ENCODE measurements at places on chromosomes 6 and 20.

GRCh38 chr6:5141046-5141445 lies 55.9 kb downstream of the PPP1R3G start:
- DNase-seq: no peak

DNA sequence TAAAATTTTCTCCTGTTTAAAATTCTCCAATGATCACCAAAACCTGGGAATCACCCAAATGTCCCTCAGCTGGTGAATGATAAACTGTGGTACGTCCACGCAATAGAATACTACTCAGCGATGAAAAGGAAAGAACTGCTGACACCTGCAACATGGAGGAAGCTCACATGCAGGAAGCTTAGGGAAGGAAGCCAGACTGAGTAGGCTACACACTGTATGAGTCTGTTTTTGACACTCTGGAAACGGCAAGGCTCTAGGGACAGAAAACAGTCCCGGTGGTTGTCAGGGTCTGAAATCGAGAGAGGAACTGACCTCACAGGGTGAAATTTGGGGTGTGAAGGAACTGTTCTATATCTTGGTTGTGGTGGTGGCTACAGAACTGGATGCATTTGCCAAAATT lies 25.2 kb upstream of the TLDC2 start:
- DNase-seq: no peak

GRCh38 chr20:7691647-7692269 lies 248.5 kb downstream of the HAO1 start:
- no peak for DNase-seq

- DNase-seq: no peak
Measured at GRCh38 chr6:24431045-24431451, 28.3 kb downstream of the MRS2 start.

GRCh38 chr6:11622156-11622555 lies 84.6 kb downstream of the TMEM170B start:
- no peak for DNase-seq

DNA sequence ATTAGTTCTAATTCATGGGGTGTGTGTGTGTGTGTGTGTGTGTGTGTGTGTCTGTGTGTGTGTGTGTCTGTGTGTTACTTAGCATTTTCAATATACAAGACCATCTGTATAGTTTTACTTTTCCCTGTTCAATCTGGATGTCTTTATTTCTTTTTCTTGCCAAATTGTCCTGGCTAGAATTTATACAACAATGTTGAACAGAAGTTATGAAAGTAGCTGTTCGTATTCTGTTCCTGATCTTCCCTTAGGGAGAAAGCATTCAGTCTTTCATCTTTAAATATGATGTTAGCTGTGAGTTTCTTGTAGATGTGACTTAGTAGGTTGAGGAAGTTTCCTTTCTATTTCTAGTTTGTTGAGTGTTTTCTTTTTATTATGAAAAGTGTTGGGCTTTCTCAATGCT lies 334.7 kb upstream of the RNF24 start:
- no peak for DNase-seq

- DNase-seq: no peak
Measured at GRCh38 chr6:9139746-9140145, 704.4 kb upstream of the SLC35B3 start.

DNA sequence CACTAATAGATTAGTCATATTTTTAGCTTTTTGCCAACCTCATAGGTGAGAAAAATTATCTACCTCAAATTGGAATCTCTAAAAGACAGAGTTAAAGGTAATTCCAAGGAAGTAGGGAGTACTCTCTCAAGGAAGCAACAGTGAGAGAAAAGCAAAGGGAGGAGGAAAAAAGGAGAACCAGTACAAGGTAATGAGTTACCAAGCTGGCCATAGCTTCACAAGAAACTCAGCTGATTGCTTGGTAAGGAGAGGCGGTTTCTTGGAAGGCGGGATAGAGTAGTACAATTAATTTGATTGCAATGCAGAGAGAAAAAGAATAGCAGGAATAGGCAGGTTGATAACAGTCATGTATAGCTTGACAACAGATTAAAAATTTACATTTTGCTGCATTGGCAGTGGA lies 137.6 kb downstream of the PHF3 start:
- DNase-seq: no peak

- no peak for DNase-seq
Measured at GRCh38 chr6:106630366-106630765, 988 bp downstream of the QRSL1 start.

DNA sequence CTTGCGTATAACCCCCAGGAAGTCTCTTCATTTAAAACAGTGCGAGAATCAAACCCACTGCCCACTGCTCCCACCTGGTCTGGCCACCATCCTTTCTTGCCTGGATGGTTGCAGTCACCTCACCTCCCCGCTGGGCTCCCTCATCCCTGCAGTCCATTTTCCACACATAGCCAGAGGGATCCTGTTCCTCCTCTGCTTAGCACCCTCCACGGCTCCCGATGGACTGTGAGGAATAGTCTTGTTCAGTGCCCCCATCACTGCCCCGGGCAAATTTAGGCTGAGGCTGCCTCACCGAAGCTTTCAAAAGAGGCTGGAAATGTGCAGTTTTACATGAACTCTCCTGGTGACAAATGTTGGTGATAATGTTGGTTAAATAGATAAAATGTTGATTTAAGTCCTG lies 17.7 kb downstream of the KCNG1 start:
- DNase-seq: no peak

- no peak for DNase-seq
Measured at GRCh38 chr20:50110141-50111047, 2.6 kb downstream of the UBE2V1 start.

DNA sequence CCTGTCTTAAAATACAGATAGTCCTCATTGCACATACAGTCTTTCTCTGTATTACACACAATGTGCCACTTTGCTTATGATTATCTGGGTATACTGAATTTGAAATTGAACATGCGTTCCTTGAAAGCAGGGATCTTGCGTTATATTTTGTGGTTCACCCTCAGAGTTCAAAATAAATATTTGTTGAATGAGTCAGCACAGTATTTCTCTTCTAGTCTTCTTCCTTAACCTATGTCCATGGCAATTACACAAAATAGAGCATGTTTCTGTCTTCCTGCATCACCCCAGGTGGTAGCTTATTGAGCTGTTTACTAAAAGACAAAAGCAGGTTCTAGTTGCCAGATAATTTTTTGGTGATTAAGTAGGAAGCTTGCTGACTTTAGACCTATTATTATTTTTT lies 272.9 kb upstream of the FERMT1 start:
- DNase-seq: no peak

- no peak for DNase-seq
Measured at GRCh38 chr6:25232479-25232878, 46.7 kb upstream of the CARMIL1 start.

DNA sequence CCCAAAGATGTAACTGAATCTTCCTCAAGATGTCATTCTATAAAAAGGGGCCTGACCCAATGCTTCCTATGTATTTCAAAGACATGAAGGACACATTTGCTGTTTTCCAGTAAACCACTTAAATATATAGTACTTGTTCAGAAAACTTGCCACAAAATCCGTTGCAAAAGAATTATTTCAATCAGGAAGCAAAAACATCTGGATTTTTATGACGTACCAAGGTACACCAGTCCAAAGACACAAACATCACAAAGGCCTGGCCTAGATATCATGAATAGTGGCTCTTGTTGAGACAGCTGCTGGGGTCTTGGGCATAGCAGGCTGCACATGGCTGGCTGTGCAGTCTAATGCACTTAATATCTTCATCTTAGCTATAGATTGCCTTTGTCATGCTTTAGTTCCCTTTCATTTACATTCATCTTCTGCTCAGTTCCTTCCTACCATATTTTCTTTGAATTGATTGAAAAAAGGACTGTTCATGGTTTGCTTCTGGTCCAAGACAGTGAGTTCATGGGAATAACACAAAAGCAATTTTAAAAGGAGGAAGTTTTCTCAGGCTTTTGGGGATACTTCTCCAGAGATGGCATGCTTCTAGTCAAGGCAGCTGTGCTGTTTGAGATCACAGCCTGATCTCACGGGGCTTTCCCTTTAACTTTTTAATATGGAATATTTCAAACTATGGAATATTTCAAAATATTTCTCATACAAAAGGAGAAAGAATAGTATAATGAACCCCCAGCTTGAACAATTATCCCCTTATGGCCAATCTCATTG lies 44.5 kb downstream of the MYLIP start:
- no peak for DNase-seq

- no peak for DNase-seq
Measured at GRCh38 chr20:10522328-10522727, 87.2 kb downstream of the SLX4IP start.

DNA sequence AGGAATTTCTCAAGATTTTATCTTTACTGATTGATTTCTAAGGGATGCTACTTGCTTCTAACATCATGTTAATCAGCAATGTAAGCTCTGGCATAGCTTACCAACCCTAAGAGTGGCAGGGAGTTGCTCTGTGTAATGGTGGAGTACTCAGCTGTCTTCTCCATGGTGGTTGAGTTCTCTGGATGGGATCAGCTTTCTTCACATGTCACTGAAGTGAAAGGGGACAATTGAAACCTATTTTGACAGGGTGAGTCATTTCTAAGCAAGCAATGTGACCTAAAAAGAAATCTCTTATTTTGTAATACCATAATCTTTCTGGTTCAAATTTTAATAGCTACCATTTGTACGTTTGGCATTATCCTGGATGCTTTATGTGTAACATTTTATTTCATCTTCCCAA lies 430.4 kb downstream of the GJA1 start:
- DNase-seq: no peak

- DNase-seq: no peak
Measured at GRCh38 chr6:96823743-96824142, 13.5 kb downstream of the GPR63 start.

GRCh38 chr6:38345586-38345985 lies 294.1 kb downstream of the BTBD9 start:
- no peak for DNase-seq

- no peak for DNase-seq
Measured at GRCh38 chr6:2705256-2705655, 45.5 kb downstream of the MYLK4 start.

DNA sequence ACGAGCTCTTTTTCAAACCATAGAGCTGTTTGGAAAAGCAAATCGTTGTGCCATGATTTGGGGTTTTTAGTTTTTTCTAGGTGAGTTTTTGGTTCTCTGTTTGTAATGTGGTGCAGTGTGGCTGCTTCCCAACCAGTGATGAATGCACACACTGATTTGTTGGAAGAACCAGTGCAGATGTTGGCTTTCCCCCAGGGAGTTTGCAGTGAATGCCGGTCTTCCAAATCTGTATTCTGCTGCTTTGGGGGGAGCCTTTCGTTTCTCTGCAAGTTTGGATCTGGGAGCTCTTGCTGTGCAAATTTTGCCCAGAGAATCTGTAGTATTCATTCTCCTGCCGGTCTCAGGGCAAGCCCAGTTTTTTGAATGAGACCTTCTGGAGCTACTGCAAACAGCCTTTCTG lies 14.5 kb downstream of the HECA start:
- DNase-seq: no peak

GRCh38 chr6:169789146-169789943 lies 37.9 kb downstream of the ERMARD start:
- DNase-seq: no peak

GRCh38 chr6:14553515-14553914 lies 435.9 kb downstream of the CD83 start:
- no peak for DNase-seq

GRCh38 chr6:116408491-116408890 lies 37.7 kb downstream of the DSE start:
- no peak for DNase-seq

DNA sequence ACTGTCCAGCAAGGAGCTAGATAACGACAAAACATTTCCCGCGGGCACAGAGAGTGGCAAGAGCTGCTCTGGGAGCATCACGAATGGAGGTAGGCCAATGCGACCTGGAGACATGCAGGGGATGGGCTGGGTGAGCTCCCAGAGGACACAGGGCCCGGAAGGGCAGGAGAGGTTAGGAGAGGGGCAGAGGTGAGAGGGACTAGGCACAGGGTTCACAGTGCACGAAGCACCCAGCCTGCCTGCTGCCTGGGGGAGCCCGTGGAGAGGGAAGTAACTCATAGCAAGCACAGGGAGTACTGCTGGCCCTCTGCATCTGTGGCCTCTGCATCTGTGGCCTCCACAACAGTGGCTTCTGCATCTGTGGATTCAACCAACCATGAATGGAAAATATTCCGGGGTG lies 126.5 kb downstream of the HUS1B start:
- no peak for DNase-seq

GRCh38 chr6:6683969-6684833 lies 95.7 kb downstream of the LY86 start:
- DNase-seq: no peak

DNA sequence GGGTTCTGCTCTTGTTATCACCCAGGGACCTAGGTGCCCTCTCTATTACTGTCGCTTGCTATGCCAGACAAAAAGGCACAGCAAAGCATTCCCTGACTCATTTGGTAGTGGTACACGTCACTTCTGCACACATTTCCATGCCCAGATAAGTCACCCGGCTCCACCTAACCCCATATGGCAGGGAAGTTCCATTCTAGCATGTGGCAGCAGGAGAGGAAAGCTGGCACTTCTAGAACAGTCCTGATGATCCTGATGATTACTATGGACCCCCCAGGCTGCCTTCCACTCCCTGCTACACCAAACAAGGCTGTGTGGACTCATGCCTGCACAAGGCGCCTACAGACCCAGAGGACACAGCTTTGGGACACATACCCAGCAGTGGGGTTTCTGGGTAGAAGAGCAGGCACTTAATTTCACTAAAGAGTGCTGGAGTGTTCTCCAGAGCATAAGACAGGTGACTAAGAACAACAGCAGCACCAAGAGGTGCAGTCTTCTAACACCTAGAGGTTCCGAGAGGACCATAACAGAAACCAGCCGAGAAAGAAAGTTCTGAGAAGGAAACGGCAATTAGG lies 53.5 kb upstream of the NELFCD start:
- no peak for DNase-seq

GRCh38 chr20:52303281-52303950 lies 111.8 kb upstream of the ZFP64 start:
- DNase-seq: peak; percentile 52

- DNase-seq: no peak
Measured at GRCh38 chr6:53854843-53855567, 60.2 kb downstream of the LRRC1 start.

GRCh38 chr6:25312703-25313102 lies 33.5 kb downstream of the CARMIL1 start:
- no peak for DNase-seq

DNA sequence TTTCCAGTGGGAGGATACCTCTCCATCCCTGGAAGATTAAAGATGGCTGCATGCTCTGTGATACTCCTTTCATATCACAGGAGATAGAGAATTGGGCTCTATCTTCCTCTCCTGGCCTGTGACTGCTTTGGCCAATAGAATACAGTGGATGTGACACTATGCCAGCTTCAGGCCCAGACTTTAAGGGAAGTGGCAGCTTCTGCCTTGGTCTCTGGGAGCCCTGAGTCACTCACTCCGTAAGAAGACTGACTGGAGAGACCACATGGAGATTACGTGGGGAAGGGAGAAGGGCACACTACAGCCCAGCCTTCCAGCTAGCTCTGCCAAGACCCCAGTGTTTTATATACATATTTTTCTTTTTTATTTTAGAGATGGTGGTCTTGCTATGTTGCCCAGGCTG lies 10.4 kb upstream of the MMP9 start:
- DNase-seq: no peak

GRCh38 chr20:33229843-33230242 lies 6.0 kb upstream of the BPIFA1 start:
- DNase-seq: no peak

GRCh38 chr6:137573739-137574138 lies 79.5 kb upstream of the OLIG3 start:
- no peak for DNase-seq

Measured in stimulated activated CD4-positive, alpha-beta T cell treated with anti-CD3 and anti-CD28 coated beads, Interleukin-4, amount 100 ng/mL, for 1 hour (primary cell).